ENCODE measurements at places on chromosomes 2 and 18.

DNA sequence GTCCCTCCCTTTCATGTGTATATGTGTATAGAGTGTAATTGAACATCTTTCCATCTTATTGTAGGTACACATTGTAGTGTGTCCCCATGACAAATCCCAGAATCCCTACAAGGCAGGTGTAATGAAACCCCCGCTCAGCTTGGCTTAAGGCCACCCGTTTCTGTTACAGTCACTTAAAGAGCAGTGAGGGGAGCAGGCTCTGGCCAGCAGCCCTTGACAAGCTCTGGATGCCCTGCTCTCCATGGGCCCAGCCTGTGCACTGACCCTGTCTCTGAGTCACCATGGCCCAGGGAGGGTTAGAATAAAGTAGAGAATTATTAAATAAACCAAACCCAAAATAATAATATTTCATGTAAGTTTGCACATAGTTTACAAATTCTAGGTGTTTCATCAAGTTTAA lies 17.2 kb upstream of the MAL start:
- no peak for DNase-seq

DNA sequence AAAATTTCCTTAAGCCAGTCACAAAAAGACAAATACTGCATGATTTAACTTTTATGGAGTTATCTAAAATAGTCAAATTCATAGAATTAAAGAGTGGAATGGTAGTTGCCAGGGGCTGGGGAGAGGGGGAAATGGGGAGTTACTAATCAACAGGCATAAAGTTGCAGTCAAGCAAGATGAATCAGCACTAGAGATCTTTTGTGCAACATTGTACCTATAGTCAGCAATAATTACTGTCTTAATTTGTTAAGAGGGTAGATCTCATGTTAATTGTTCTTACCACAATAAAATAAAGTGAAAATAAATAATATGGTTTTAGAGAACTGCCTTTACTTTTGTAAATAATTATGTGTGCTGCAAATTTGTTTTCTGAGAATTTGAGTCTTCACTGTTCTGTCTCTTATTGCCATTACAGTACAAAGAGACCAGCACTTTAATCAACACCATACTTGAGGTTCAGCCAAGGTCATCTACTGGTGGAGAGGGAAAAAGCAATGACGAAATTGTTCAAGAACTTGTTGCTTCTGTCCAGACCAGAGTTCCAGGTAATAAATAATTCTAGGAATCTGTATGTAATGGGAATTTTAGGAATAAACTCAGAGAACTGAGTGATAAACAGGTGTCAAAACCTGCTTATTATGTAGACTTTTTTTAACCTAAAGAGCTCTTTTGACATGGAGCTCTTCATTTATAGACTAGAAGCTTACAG lies 75.5 kb downstream of the TRABD2A start:
- DNase-seq: no peak

- DNase-seq: no peak
Observed at GRCh38 chr2:217996361-217996760, 6.4 kb downstream of the TNS1 start.

DNA sequence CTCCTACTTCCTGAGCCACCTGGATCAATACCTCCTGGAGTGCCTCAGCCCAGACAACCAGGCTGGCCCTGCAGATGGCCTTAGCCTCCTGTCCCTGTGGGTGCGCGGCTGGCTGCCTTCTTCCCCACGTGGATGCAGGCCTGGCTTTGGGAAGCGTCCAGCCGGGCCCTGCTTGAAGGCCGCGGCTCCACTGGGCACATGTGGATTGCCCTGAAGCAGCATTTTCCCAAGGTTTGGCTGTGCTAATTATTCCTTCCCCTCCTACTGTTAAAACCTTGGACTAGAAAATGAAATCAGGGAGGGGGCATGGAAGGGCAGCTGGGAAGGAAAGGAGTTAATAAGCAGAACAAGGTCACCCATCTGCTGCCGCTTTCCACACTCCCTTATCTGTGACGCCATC lies 143.0 kb upstream of the GATA6 start:
- DNase-seq: no peak

- DNase-seq: no peak
Observed at GRCh38 chr18:58258692-58259342, 214.8 kb downstream of the NEDD4L start.

DNA sequence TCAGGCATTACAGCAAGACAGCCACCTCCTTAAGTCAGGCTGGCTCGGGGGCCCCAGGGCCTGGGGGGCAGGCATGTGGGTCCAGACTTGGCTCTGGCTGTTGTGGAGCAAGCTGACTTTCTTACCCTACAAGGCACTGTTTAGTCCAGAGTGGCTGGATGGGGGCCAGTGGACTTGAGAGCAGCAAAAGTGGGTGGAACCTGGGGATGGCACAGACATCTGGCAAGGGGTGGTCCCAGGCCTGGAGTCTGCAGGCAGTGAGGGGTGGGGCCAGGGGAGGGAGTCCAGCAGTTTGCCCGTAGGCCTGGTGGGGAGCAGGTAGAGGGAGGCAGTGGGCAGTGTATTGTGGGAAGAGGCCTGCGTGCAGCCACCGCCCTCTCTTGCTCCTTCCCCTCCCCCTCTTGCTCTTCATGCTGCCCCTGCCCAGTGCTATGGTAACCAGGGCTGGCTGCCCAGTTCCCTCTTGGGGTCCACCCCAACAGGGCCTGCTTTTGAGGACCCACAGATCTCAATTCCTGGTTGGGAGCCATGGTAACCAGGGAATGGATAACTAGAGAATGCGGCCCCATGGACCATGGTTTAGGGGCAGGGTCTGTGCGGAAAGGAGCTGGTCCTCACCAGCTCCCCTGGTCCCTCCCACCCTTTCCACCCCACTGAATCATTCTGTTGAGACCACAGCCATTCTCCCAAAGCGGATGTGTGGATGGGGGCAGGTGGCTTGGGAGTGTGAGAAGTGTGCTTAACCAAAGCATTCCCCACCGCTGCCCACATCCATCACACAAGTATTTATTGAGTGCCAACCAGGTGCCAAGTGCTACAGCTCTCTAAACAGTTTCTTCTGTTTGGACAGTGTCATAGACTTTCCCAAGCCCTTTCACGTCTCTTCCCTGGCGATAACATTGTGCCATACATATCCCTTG lies 19.3 kb downstream of the SPEG start:
- no peak for DNase-seq

GRCh38 chr18:45527891-45528290 lies 87.4 kb upstream of the SLC14A2 start:
- no peak for DNase-seq

DNA sequence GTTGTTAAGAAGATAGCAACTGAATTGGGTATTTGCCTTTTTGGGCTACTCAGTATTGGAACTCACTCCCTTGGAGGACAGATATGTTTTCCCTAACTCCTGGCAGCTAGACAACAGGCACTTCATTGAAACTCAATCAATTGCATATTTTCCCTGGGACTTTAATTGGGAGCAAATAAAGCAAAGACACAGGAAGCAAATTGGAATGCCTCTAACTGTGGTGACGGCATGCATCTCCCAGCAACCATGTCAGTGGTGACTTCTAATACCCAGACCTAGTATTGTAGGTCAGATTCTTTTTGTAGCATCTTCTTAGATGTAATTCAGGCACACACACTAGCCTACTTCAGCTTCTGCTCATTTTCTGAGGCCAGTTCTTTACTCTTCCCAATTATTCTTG lies 164.2 kb upstream of the SETBP1 start:
- no peak for DNase-seq

DNA sequence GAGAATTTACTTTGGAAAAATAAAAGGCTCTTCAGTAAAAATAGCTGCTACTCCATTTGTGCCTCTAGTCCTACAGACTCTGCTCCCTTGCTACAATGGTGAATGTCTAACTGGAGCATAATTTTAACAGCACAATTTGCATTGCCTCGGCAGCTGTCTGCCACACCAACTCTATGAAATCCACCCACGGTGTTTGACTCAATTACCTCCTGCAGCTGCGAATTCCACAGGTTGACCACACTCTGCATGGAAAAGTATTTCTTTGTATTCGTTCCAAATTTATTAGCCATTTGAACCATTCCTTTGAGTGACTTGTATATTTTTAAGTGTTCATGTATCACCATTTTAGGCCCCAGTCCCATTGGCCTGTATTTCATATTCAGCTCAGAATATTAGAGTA lies 182.1 kb upstream of the CCDC68 start:
- no peak for DNase-seq

DNA sequence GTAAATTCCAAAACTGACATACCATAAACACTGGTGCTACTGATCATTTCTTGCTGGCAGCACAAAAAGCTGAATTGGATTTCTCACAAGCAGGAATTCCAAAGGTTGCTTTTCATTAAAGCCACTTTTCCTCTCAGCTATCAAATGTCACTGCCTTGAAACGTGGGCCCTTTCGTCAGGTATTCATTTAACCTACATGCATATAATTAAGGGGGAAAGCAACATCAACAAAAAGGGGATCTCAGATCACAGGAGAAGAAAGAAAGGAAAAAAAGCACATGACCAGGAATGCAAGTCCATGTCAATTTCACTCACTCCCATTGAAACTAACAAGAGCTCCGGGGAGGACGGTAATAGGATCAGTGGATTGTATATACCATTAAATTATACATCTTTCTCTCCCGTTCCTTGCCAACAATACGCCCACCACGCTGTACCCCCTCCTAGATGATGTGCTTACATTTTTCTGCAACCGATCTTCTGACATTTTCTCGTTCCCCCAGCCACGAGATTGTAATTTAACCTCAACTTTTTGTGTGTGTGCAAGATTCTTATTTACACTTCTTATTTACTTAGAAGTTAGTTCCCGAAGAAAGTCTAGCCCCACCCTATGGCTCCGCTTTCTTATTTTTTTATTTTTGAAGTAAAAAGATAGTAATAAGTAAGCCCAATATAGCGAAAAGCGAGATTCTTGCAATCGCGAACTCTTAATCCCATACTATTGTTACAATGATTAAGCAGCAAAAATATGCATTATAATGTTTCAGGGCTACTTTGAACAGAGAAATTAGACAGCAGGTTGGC lies 725 bp downstream of the FIGN start:
- DNase-seq: no peak

DNA sequence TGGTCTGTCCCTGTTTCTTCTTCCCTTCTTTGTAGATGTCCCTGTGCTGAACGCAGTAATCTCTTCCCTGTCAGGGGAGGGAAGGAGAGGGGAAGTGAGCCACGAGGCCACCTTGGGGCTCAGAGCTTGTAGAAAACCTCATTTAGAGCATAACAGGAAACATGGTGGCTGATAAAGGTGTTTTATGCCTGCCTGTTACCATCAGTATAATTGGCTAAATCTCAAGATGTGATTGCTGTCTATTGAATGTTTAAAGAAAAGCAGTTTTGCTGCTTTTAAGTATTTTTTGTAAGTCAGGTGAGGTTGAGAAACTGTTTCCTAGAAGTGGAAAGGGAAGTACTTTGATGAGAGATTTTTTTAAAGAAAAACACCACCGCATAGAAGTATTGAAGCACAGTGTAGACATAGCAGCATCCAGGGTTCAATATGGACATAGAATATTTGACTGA lies 59.7 kb upstream of the PDK1 start:
- DNase-seq: no peak
